ENCODE measurements at places on chromosomes 11 and 22.

DNA sequence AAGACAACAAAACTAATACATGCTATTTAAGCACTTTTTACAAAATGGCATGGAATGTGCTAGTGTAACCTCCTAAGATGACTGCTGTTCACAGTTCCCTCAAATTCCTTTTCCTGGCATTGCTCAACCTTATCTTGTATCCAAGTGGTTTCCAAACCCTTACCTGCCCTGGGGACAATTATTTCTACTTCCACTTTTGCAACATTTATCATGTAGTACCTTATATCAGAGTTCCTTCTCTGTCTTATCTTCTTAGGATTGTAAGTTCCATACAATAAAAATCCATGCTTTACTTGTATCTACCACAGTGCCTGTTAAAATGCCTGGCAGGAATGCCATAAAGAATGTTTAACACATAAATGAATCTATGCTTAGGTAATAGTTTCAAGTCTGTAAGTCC, 109.2 kb upstream of the MTMR2 start:
- DNase-seq = no peak

GRCh38 chr11:67321313-67321871, 18.1 kb downstream of the SSH3 start:
- no peak for DNase-seq

DNA sequence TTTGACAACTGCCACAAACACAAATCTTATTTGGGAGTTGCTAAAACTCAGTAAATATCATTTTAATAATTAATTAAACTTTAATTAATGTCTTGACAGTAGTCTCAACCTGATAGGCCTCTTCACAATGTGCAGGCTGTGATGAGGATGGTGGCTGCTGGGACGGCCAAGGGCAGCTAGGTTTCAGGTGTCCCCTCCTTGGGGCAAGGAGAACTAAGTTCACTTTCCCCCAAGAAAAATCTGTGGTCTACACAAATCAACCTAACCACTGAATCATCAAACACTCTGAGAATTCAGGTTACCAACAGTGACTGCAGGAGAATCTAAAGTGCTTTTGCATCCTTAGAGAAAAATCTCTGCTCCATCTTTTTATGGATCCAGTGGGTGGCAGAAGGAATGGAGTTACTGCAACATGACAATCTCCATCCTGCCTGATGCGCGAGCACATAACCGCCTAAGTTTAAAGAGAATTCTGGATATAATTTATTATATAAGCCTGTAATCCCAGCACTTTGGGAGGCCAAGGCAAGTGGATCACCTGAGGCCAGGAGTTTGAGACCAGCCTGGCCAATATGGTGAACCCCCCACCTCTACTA, 289.7 kb downstream of the KIRREL3 start:
- peak; percentile 65 for DNase-seq

- no peak for DNase-seq
Measured at GRCh38 chr11:44862558-44863101, 88.1 kb downstream of the TP53I11 start.

DNA sequence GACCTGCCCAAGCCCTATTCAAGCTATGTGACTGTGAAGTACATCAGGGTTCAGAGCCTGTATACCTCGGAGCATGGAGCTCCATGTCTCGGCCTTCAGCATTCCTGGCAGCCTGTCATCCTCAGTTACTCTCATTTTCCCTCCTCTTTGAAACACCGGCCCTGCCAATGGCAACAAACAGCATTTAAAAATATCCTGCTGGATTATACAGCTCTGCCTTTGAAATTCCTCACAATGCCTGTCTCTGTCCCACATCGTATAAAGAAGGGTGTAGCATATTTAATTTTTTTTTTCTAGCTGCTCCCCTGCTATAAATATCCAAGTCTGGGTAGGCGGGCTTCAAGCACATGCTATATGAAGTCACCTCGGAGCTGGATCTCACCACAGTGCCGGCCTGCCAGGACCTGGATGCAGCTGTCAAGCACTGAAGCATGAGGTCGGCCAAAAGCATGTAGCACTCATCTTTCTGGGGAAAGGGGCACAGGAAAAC, 11.8 kb downstream of the ABTB2 start:
- peak; percentile 27 for DNase-seq

DNA sequence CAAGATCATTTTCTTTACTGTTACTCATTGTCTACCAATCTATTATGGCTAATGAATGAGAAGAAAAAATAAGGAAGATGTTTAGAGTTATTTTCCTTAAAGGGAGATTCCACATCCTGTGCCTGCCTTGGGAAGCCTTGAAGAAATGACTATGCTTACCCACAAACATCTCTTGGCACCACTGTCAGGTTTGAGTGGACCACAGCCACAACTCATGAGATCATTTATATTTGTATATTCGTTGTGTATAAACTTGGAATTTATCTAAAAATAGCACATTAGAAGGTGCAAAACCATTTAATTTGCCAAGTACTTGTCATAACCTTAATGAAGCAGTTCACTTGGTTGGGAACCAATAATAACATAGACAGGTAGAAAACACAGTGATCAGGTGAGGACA, 740.8 kb downstream of the DLG2 start:
- DNase-seq = no peak

- DNase-seq = no peak
Measured at GRCh38 chr11:92865352-92865751, 104.1 kb upstream of the MTNR1B start.

DNA sequence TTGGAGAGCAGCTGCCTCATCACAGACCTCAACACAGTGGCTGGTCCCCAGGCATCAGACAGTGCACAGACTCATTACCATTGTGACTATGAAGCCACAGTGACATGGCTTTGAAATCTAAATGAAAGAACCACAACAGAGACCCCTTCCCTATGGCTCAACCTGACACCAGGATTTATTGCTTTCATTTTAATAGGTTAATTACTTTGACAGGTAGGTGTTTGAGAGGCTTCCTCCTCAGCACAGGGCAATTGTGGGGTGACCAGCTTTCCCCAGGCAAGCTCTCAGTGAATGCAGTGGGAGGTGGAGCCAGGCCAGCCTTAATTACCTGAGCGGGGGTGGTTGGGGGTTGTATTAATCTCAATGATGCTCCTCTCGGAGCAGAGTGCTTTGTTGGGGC, 102.3 kb downstream of the CHST1 start:
- no peak for DNase-seq

GRCh38 chr11:115499241-115499799, 4.9 kb downstream of the CADM1 start:
- no peak for DNase-seq

- no peak for DNase-seq
Measured at GRCh38 chr11:43010042-43010441, 301.8 kb upstream of the API5 start.

- no peak for DNase-seq
Measured at GRCh38 chr11:120578596-120579154, 67.1 kb downstream of the GRIK4 start.

DNA sequence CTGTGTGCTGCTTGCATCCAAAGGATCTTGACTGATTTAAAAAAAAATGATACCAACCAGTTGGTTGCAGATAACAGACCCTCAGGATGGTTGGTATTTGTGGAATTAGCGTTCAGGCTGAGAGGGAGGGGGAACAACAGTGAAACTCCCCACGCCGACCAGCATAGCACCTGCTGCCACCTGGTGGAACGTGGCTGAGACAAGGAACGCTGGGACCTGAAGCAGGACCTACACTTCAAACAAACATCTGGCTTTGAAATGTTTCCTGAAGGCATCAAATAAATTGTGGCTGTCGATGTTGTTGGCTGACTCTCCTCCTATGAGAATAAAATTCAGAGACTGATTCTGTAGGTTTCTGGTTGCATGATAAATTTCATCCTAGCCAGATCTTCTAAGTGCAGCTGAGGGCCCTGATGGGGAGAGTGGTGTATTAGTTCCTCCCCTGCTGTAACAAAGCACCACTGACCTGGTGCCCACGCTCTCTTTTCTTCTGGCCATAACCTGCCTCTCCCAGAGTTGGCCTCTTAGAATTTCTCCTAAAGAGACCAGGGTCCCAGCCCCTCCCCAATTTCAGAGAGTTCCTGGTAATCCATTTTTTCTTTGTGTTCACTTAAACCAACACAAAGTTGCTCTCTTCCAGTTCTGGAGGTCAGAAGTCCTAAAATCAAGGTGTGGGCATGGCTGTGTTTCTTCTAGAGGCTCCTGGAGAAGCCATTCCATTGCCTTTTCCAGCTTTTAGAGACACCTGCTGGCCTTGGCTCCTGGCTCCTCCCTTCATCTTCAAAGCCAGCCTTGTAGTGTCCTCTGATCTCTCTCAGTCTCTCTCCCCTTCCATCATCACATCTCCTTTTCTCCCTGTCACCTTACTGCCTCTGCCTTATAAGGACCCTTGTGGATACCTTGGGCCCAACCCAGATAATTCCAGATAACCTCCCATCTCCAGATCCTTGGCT, 17.3 kb downstream of the APOL2 start:
- DNase-seq = no peak

DNA sequence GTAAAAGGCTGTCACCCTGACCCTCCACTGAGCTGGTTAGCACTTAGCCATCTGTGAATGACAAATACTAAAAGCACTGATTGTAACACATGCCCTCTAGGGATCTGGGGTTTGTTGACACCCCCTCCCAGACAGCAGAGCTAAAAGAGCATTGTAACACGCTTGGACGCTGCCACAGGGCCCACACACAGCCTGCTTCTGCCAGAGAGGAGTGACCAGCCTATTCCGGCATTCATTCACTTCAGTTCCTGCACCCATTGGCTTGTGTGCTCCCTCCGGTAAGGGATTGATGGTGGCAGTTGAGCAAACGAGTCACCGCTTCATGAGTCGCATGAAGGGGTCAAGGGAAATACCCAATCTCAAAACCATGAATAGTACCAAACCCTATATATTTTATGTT, 15.8 kb downstream of the OR10D3 start:
- DNase-seq = no peak

DNA sequence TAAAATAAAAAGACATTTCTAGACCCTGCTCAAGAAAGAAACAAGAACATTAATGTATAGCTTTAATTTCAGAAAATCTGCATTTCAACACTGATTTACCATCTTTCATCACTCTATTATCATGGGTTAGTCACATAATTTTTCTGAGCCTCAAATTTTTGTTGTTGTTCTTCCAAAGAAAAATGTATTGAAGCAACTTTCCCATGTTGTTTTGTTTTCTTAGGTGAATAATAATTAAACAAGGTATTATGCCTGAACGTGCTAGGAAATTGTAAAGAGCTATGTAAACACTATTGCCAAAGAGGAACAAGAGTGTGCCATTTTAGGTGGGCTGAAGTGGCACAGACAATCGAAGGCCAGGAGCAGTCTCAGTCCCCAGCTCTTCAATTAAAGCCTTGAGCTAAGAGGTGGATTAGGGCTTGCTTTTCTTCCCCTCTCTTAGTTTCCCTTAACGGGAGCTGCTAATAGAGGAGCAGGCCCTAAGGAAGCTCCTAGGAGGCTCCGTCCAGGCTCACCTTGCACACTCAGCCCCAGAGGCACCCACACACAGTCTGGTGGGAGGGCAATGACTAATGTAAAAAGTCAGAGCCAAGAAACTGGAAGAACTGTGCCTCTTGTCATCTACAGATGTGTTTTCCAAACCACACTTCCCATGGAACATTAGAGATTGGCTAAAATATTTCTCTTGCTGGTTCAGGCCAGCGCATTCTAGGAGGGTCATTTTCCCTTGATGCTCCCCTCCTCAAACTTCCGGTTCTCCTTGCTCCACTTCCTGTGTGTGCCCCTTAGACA, 8.8 kb upstream of the UBASH3B start:
- no peak for DNase-seq

DNA sequence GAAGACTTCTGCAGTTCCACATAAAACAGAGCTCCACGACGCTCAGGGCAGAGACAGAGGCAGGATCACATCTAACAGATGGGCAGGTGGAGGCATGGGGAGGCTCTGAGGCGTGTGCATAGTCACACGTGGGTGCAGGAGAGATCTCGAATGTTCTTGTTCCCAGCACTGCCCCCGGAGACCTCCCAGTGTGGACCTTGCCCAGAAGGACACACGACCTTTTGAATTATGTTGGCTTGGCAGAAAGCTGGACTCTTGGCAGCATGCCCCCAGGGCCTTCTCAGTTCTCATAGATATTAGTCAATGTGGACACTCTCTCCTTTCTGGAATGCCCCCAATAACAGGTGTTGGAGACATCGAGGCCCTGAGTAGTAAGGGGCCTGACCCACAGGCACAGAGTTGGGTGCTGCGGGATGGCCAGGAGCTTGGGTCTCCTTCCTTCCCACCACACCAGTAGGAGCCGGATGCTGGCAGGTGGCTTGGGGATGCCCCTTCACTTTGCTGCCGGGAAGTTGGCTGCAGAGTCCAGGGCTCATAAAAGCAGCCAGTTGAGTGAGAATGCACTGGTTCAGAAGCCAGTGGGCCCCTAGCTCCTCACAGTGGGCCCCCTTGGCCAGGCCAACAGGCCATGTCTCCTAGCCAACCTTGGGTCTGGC, 12.1 kb downstream of the MYEOV start:
- no peak for DNase-seq

- no peak for DNase-seq
Measured at GRCh38 chr22:40326905-40327735, 19.2 kb upstream of the ADSL start.

GRCh38 chr11:14861680-14862079, 30.4 kb downstream of the CYP2R1 start:
- DNase-seq = no peak

DNA sequence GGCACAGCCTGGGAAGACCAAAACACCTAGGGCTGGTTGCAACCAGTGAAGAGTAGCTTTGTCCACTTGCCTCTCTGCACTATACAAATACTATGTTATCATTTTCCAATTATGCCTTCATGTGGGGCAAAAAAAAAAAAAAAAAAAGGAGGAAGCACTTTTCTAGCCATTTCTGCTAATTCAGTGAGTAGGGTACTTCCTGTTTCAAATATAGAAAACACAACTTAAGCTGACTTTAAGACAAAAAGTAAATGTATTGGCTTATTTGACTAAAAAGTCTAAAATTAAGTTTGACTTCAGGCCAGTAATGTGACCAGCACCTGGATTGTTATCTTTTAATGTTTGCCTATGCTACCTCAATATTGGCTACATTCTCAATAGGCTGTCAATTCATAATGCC, 15.3 kb downstream of the CCDC73 start:
- no peak for DNase-seq

DNA sequence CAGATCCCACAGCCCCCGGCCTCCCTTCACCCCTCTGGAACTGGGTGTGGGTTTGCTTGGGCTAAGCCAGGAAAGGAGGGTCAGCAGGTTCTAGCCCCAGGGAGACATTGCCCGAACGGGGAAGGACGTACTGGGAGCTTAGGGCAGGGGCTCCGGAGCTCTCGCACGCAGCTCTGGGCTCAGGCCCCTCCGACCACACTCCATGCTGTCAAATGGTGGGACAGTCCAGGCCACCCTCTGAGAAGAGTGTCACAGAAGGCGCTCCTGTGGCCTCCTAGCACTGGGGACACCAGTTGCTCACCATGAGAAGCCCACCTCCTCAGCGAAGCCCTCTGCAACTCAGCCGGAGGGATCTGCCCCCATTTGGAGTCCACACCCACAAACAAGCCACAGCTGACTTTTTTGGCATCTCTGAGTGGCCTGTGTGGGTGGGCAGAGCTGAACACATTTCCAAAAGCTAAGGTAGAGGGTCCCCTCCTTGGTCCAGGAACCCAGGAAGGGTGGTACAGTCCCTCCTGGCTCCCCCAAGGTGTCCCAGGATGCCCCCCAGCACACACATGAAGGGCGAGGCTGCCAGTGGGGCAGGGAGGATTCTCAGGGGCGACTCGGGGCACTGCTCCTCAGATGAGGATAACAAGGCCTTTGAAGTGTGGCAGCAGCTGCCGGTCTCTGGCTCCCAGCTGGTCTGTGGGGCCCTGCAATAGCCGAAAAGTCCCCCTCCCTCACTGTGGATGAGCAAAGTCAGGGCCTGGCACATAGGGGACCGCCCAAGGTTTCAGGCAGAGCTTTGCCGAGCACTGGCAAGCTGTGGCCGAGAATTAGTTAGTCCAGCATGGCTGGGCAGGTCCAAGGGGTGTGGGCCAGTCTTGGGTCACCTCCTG, 13.0 kb upstream of the TEF start:
- DNase-seq = peak; percentile 30

Data from putamen (tissue), 1 donor.